G401 (cell line): ENCODE measurements at places on chromosomes 2 and 18. TPM values are rescaled to one million over a fixed set of nuclear protein-coding genes. Genes with fewer than 3 reads are reported as not detected.

DNA sequence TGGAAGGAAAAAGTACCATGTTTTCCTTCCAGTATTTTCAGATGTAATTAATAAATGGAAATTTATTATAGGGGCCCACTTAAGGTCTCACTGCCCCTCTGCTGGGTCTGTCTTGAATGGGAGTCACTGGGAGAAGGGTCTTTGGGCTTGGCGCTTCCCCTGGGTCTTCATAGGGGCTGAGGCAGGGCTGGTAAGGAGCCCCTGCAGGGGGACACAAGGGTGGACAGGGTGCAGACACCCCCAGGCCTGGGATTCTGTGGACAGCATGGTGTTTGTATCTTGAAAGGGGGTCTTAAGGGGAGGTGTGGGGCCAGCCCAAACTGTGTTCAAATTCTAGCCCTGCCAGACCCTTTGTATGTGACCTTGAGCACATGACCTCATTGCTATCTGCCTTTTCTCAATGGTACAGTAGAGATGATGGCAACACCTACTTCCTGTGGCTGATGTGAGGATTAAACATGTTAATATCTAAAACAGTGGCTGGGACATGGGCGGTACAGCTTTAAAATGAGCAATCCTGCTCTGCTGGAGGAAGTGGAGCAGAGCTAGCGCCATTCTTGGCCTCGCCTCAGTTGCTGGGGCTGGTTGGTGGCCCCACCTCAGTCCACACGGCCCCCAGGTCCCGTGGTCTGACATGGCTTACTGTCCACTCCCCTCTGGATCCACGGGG, 71.6 kb downstream of the GNAL start:
- DNase-seq: no peak

DNA sequence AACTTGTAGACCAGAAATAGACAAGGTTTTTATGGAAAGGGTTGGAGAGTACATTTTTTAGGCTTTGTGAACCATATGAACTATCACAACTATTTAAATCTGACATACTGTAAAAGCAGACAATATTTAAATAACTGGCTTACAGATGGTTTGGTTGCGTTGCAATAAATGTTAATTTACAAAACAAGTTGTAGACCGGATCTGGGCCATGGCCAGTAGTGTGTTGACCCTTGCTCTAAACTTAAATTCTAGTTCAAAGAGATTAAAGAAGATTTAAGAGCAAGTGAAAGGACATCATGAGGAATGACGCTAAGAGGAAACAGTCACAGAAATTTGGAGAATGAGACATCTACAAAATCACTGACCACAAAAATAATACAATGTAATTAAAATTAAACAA, 652.7 kb downstream of the DCDC2C start:
- DNase-seq: no peak

DOK6 gene
- 0.06 and 0.10 TPM in 2 replicates for total RNA-seq

RAX gene
- not detected in 2 replicates for total RNA-seq
